IPS DF 6.9 (cell line): ENCODE measurements at places on chromosomes 5 and 9.
A peak's percentile ranks its signal among the peaks of the same experiment; 100 is the strongest.

- peaks cover 2% of the 10 kb centered on the region; the same call in 1 of the 2 replicates for H3K27me3 ChIP-seq
- H3K36me3 ChIP-seq: no peaks in the 10 kb centered on the region
Observed at GRCh38 chr9:119370816-119371215, 1.6 kb upstream of the BRINP1 start.

GRCh38 chr9:89435071-89435823, 62.7 kb downstream of the SEMA4D start:
- no peak overlapping the region for H3K4me3 ChIP-seq
- H3K27me3 ChIP-seq: no peaks in the 10 kb centered on the region
- peak overlapping the region; percentile 72 for H3K27ac ChIP-seq
- peak; percentile 84 for DNase-seq

DNA sequence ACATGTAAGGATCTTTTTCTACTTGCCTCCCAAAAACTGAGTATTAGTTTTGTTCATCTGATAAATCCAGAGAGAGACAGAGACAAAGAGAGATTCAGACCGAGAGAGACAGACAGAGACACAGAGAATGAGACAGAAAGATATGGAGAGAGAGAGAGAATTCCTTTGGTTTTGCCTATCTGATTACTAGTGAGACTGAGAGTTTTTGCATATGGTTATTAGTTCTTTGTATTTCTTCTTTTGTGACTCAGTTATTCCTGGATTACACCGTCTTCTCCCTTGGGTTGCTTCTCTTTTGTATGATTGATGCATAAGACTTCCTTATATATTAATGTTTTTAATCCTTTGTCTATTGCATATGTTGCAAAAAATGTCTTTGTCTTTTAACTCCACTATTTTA, 91.2 kb upstream of the SPATA31C2 start:
- no peak overlapping the region for H3K4me3 ChIP-seq
- H3K27me3 ChIP-seq: no peaks in the 10 kb centered on the region

DNA sequence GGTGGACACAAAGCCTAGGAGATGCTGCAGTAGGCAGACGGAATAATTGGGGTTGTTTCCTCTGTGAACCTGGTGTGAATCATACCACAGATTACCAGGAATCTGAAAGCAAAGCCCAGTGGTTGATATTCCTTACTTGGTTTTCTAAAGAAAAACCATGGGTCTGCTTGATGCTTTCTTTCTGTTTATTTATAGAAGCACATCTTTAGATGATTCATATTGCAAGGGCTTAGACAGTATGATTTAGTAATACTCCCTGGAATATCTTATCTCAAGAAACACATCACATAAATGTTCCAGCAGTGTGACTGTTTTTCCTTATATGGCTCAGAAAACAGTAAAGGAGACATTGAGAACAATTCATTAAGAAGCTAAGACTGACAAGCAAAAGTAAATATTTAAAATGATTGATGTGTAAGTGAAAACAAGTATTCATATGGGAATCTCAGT, 623.3 kb downstream of the RAB3C start:
- H3K27ac ChIP-seq: no peak overlapping the region
- H3K4me3 ChIP-seq: no peak overlapping the region
- no peaks in the 10 kb centered on the region for H3K36me3 ChIP-seq
- DNase-seq: no peak

GRCh38 chr9:84079994-84080393, 99.4 kb downstream of the RMI1 start:
- no peaks in the 10 kb centered on the region for H3K27me3 ChIP-seq
- no peak for DNase-seq
- no peaks in the 10 kb centered on the region for H3K36me3 ChIP-seq
- no peak overlapping the region for H3K27ac ChIP-seq
- no peak overlapping the region for H3K4me3 ChIP-seq

- H3K27ac ChIP-seq: no peak overlapping the region
- no peak overlapping the region for H3K4me3 ChIP-seq
- no peak for DNase-seq
- no peaks in the 10 kb centered on the region for H3K27me3 ChIP-seq
- H3K4me1 ChIP-seq: no peaks in the 10 kb centered on the region
Observed at GRCh38 chr9:105608721-105609598, 51.0 kb downstream of the FKTN start.
